ENCODE measurements at places on chromosomes 4 and X. TPM values are rescaled to one million over a fixed set of nuclear protein-coding genes. Genes with fewer than 3 reads are reported as not detected.

The LIAS gene
- 31.1 TPM for total RNA-seq

The HHIP gene
- total RNA-seq, result 0.17 TPM

The RIBC1 gene
- total RNA-seq, result 0.92 TPM

The GPR101 gene
- total RNA-seq, result not detected

The XK gene
- 8.2 TPM for total RNA-seq

- DNase-seq, result no peak
- H3K27me3 ChIP-seq, result no peaks in the 10 kb centered on the region
- H3K27ac ChIP-seq, result no peak overlapping the region
- peak overlapping the region; percentile 0 for H3K4me3 ChIP-seq
- peaks cover 22% of the 10 kb centered on the region for H3K4me1 ChIP-seq
These were observed 33.7 kb downstream of the GASK1B start for GRCh38 chr4:158139086-158139485.

GRCh38 chrX:118049713-118050112 is 66.9 kb downstream of the KLHL13 start:
- H3K4me1 ChIP-seq, result no peaks in the 10 kb centered on the region
- DNase-seq, result no peak
- H3K36me3 ChIP-seq, result no peaks in the 10 kb centered on the region
- no peaks in the 10 kb centered on the region for H3K27me3 ChIP-seq
- no peak overlapping the region for H3K4me3 ChIP-seq

DNA sequence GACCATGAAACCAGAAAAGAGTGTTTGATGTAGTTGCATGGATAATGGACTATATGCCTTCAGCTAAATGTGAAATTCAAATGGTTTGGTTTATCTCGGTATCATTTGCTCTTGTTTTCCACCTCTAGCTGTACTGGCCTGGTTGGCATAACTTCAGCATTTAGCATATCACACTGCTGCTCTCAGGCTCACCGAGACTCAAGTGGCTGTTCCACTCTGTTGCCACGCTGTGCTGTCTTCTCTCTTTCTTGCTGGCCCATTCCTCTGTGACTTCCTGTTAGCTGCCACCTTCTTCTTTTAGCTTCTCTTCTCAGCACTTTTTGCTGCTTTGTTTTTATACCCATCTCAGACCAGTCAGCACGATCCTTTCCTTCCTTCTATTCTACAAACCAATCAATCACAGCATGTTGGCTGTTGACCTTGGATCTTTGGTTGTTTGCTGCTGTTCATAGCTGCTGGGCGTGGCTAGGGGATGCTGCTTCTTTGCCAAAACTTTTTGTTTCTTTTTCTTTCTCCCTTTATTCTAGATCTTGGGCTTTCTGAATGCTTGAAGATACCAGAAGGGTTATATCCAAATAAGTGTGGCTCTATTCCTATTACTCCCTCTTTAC is 24.0 kb downstream of the INTS6L start:
- no peaks in the 10 kb centered on the region for H3K27me3 ChIP-seq
- no peak for DNase-seq
- no peaks in the 10 kb centered on the region for H3K36me3 ChIP-seq
- no peak overlapping the region for H3K4me3 ChIP-seq
- no peak overlapping the region for H3K27ac ChIP-seq

GRCh38 chr4:56424697-56425514 is 10.5 kb downstream of the PPAT start:
- H3K27me3 ChIP-seq, result no peaks in the 10 kb centered on the region
- peak overlapping the region; percentile 31 for H3K4me3 ChIP-seq
- DNase-seq, result peak; percentile 30
- no peaks in the 10 kb centered on the region for H3K4me1 ChIP-seq
- no peak overlapping the region for H3K27ac ChIP-seq

DNA sequence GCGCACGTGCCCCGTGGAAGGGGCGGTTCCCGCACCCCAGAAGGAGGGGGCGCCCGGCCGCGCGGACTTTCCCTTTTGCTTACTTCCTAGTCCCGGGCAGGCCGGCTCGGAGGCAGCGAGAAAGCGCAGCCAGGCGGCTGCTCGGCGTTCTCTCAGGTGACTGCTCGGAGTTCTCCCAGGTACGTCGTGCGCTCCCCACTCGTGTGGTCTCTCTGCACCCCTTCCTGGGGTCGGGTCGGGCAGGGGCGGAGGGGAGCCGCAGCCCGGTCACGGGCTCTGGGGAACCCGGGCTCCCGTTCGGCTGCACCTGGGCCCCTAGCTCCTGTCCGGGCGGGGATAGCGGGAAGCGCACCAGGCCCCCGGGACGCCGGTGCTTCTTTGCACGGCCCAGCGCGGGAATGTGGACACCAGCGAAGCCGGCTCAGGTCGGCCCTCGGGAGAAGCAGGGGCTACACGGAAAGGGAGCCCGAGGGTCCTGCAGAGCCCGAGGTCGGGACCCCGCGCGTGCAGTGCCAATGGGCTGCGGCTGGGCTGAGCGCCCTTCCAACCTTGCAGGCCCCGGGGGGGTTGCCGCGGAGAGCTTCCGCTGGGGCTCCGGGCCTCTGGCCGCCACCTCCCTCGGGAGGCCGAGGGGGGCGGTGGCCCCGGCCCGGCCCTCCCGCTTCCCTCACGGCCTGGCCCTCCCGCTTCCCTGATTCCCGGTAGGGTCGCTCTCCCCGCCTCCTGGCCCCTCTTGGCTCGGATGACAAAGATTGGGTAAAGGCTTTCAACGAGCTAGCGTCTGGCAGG is at the start of gene TLR2:
TSS of gene TLR2 (plus strand) at position 99 of the 789 bp plus-strand sequence. CDS start 18,628 bp downstream, outside the sequence.
- peak; percentile 47 for DNase-seq
- H3K4me3 ChIP-seq, result peak within 1 kb of the TSS; percentile 67
- no peaks in the 10 kb centered on the region for H3K36me3 ChIP-seq
- no peak within 1 kb of the TSS for H3K27ac ChIP-seq
- H3K4me1 ChIP-seq, result peaks cover 14% of the 10 kb centered on the region
- H3K27me3 ChIP-seq, result peaks cover 34% of the 10 kb centered on the region

DNA sequence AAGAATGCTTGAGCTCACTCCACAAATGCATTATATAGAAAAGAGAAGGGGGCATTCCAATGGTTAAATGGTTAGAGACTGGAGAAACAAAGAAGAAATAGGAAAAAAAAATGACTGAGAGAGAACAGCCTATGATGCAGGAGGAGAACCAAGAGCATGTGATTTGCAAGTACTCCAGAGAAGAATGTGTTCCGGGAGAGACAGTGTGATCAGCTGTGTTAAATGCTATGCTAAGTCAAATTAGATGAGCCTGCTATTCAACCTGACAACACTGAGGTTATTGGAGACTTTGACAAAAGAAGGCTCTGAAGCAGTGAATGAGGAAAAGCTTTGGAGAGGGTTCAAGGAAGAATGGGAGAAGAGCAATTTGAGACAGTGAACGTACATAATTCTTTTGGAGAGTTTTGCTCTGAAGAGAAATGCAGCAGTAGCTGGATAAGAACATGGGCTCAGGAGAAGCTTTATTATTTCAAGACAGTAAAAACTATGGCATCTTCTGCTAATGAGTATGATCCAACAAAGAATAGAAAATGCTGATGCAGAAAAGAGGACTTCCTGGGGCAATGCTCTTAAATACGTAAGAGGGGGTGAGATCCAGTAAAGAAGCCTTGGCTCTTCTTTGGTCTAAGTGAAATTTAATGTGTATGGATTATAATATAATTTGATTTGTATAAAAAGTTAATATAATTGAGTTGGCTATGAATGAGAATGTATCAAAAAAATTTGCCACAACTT is 66.3 kb downstream of the PPP3CA start:
- no peak overlapping the region for H3K27ac ChIP-seq
- no peaks in the 10 kb centered on the region for H3K36me3 ChIP-seq
- H3K4me1 ChIP-seq, result peaks cover 8% of the 10 kb centered on the region

GRCh38 chr4:88771883-88772450 is 74.3 kb upstream of the NAP1L5 start:
- no peaks in the 10 kb centered on the region for H3K27me3 ChIP-seq
- DNase-seq, result no peak
- H3K27ac ChIP-seq, result no peak overlapping the region
- H3K4me1 ChIP-seq, result no peaks in the 10 kb centered on the region
- H3K4me3 ChIP-seq, result no peak overlapping the region

DNA sequence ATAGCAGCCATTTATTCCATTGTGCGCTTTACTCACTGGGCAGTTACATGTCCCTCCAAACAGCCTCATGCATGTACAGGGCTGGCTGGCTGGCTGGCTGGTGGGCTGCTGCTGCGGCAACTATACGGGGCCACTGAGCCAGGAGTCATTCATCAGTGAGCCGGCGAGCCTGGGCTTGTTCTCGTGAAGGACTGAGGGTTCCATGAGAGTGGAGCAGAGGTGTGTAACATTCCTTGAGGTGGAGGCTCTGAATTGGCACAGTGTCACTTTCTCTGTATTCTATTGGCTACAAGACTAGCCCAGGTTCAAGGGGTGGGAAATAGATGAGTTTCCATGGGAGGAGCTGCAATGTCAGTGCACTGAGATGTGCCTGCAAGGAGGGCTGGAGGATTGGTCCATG is 89.1 kb downstream of the ARHGAP10 start:
- H3K27ac ChIP-seq, result no peak overlapping the region
- H3K27me3 ChIP-seq, result no peaks in the 10 kb centered on the region
- H3K4me3 ChIP-seq, result no peak overlapping the region
- peaks cover 18% of the 10 kb centered on the region for H3K36me3 ChIP-seq
- H3K4me1 ChIP-seq, result peaks cover 62% of the 10 kb centered on the region

- H3K4me1 ChIP-seq, result peaks cover 6% of the 10 kb centered on the region
- no peaks in the 10 kb centered on the region for H3K27me3 ChIP-seq
- no peak for DNase-seq
- peaks cover 74% of the 10 kb centered on the region for H3K36me3 ChIP-seq
These were observed 21.8 kb downstream of the SH3TC1 start for GRCh38 chr4:8220661-8221450.
